ENCODE measurements at places on chromosomes 12 and 14.

GRCh38 chr12:104213952-104214351 lies 1.6 kb upstream of the TXNRD1 start:
- DNase-seq: no peak

DNA sequence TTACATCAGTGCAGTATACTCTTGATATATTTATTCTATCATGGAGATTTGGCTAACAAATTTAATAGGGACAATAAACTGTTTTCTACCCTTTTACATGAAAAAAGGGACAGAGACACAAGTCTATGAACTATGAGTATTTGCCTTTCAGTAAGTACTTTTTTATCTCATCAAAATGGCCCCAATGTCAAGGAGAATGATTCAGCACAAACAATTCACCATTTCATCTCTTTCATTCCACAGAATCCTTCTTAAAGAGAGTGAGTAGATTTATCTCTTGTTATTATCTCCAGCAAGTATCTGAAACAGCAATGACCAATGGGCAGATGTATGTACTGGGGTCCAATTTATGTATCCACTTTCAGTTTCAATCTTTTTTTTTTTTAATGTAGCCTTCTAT lies 447.5 kb downstream of the NPAS3 start:
- no peak for DNase-seq

DNA sequence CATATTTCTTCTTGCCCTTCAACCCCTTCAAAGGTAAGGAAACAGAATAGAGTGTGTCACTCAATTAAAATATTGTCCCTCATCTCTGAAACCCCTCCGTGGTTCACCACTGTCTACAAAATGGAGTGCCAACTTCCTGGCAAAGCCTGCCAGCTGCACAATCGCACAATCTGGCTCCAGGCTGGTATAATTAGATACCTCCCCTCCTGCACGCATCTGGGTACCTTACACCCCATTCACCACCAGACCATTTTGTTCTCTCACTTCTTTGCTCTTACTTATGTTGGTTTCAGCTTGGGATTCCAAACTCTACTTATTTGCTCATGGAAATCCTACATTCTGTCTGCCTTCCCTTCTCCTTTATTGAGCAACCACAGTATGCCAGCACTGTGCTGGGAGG lies 314.9 kb downstream of the NUAK1 start:
- DNase-seq: no peak

DNA sequence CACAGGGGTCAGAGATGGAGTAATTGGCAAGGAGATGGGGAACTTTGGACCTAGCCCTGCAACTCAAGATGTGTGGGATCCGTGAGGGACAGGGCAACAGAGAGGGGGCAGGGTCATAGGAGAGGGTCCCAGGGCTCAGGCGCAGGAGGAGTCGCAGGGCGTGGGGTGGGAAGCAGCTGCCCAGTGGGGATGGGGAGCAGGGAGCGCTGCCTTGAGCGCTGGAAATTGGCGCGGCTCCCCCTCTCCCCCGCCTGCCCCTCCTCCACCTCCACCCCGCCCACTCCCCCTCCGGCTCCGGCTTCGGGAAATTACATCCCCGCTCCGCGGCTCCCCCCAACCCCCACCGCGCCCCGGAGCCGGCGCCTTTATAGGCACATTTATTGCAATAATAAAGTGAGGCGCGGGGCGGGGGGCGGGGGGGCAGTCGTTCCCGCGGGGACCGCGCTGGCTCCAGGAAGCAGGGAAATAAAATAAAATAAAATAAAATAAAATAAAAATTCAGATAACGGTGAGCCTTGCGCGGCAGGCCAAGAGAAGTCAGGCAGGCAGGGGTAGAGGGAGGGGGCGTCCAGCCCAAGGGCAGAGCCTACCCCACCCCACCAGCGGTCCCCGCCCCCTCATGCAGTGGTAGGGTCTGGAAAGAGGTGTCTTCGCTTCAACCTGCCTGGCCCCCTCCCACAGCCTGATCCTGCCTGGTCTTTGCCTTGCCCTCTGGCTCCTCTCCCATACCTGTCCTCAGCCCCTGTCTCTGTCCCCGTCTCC lies 3.6 kb downstream of the NXPH4 start:
- no peak for DNase-seq

DNA sequence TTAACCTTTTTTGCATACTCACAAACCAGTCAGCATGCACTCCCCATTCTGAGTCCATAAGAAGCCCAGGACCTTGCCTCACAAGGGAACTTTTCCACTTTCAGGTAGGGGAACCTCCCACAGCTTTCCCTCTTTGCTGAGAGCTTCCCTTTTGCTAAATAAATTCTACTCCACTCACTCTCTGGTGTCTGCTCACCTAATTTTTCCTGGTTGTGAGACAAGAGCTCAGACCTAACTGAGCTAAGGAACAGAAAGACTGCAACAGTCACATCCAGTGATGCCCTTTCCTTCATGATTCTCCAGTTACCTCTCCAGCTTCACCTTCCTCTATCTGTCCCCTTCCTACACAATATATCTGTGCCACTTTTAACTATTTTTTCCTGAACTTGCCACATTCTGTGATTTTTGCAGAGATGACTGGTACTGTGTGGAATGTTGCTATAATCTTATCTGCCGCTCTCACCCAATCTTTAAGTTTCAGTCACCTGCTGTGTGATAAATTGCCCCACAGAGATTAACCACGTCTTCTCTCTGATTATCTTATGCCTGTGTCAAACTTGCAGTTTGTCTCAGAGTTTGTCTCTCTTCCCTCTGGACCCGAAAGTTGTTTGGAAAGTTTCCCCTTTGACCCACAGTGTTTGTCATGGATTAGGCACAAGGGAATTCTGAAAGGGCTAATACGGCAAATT lies 737.1 kb upstream of the FLRT2 start:
- no peak for DNase-seq

DNA sequence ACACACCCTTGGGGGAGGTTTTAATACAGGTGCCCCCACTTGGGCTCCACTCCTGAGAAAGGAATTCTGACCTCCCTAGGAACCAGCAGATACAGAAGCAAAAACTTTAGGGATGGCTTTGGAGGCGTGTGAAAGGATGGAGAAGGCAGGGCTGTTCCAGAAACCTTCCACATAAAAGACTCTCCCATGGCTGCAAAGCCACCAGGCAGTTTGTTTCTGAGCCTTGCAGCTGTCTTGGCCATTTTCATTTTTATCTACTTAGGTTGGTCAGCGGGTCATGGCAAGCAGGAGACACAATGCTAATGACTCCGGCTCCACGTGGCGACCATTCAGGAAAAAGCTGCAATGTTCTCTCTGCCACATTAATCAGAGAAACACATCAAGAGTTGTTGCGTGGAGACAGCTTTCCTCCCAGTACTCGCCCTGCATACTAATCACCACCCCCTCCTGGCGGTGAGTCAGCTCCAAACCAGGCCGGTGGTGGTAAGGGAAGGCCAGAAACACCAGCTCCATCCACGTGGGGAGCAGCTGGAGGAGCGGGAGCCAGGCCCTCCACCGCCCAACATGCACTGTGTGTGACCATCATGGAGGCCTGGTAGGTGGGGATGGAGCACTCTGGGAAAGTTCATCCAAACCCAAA lies 30.9 kb upstream of the IRF2BPL start:
- peak; percentile 61 for DNase-seq

GRCh38 chr12:26627335-26627734 lies 205.7 kb downstream of the ITPR2 start:
- no peak for DNase-seq

GRCh38 chr12:52951126-52951525 lies 2.2 kb downstream of the KRT18 start:
- no peak for DNase-seq

DNA sequence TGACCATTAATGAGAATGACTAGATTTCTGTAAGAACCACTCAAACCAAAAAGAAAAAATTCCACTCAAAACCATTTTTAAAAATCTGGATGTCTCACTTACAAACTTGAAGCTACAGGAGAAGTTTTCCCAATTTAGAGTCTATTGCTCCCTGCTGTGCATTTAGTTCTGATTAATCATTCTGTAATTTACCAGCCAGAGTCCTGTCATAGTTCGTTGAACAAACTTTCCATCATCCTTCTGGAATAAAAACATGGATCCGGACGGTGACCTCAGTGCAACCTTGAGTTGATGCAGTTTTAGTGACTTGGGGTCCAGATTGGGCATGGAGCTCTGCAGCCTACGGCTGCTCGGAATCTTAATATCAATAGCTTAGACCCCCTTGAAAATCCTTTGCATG lies 73.4 kb downstream of the PRMT8 start:
- DNase-seq: no peak

DNA sequence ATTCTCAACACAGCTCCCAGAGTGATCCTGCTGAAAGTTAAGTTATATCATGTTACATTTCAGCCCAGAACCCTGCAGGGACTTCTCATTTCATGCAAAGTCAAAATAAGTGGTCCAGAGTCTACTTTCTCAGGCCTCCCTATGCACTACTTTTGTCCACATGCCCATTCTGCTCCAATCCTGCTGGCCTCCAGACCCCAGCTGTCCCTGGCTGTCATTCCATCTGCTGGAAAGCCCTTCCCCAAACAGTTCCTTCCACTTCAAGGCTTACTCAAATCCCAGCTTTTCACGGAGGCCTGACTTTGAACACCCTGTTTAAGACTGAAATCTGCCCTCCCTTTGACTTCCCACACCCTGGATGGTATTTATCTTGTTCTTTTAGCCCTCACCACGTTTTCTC lies 109.8 kb upstream of the DNM1L start:
- DNase-seq: no peak

Measured in 8988T (cell line).